ENCODE measurements at places on chromosomes 4 and X.

GRCh38 chr4:22385611-22386011, 130.3 kb downstream of the ADGRA3 start:
- DNase-seq, result no peak

- no peak for DNase-seq
Observed at GRCh38 chrX:10555846-10556245, 64.5 kb downstream of the MID1 start.

DNA sequence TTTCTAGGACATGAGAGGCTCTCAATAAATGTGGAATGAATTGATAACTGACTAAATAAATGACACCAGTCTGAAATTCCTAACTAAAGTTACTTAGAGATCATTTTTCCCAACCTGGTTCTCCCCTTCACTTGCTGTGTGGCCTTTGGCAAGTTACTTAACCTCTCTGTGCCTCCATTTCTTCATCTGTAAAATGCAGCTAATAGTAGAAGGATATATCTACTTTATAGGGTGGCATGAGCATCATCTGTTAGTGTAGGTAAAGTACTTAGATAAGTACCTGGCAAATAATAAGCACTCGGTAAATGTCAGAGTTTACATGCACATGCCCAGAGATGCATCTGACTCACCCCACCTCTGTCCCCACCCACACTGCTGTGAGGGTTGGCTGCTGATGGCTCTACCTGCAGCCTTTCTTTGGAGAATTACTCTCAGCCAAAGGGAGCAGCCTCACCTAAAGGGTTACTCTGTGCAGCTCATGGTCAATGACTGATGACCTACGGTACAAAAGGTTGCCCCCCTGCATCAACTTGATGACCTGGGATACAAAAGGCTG, 139.3 kb downstream of the CHIC2 start:
- no peak for DNase-seq

GRCh38 chr4:37803348-37803973, 23.0 kb upstream of the PGM2 start:
- no peak for DNase-seq

DNA sequence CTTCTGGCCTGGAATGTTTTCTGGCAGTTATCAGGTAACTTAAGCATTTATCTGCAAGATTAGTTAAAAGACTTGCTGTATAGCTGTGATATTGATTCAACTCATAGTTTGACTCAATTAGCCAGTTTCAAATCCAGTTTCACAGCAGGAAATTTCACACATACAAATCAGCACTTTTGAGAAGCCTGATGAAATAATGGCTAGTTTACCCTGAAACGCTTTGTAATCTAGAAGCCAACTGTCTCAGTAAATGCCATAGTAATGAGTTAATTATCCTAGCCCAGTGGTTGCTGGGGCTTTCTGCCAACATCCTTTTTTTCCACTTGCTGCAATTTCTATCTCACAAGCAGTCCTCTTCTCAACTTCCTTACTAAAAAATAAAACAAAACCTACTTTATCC, 53.1 kb downstream of the ARHGEF38 start:
- DNase-seq, result no peak

DNA sequence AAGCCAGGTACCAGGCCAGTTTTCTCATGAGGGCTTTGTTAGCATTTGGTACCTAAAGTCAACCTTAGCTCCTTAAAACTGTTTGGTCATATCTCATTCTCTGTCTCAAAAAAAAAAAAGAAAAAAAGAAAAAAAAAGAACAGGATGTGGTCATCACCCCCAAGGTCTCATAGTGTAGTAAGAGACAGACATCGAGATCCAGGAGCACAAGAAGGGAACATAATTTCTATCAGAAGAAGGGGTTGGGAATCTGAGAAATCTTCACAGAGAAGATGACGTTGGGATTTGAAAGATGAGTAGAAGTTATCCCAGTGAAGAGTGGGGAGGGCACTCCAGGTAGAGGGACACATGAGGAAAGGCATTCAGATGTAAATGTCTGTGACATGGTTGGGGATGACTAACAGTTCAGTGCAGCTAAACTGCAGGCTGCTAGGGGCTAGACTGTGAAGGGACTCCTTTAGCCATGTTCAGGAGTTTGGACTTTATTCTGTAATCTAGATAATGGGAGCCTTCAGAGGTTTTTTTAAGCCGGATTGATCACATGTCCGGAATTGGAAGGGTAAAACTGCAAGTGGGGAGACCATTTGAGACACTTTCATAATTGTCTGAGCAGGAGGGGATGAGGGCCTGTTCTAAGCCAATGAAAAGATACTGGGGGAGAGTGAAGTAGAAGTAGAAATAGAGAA, 26.9 kb upstream of the GJB1 start:
- DNase-seq, result no peak

DNA sequence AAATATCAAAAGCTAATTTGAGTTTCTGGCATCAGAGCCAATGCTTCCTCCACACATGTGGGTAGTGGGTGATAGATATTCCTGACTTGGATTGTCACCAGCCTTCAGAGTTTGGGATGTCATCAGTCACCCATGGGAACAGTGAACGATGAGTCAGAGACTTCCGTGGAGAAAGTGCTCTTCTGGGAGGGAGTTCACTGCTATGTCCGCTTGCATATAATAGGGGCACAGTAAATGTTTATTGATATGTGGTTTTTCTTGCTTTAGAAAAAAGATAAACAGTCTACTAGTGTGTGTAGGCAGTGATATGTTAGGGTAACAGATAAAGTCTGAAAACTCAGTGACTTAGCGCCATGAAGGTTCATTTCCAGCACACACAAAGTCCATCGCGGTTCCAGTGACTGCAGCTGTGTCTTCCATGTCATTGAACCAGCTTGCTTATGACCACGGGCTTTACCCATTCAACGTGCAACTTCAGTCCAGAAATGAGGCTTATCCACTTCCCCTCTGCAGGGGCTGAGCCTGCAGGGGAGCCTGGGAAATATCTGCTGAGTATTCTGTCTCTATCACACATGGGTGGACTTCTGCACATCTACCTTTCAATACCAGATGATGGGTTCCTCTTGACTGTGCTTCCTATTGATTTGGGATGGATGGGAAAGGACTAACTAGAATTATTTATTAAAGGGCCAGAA, 87.7 kb upstream of the WWC2 start:
- DNase-seq, result no peak

GRCh38 chr4:57037982-57038604, 59.4 kb downstream of the POLR2B start:
- DNase-seq, result no peak

DNA sequence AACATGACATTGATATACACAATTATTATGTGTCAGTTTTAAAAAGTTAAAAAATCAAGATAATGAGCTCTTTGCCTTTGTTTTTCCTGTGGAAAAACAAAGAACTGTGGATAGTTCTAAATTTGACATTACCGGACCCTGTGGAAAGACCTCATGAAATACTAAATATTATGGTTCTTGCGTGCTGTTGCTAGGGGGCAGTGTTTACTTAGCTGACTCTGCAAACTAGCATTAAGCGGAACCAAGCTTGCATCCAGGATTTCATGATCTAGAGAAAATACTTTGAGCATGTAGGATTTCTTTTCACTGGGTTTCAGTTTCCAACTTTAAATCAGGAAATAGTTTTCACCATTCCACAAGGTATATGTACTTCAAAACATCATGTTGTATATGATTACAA, 33.6 kb downstream of the CLCN4 start:
- no peak for DNase-seq

GRCh38 chr4:186074189-186074588, 5.2 kb downstream of the TLR3 start:
- DNase-seq, result no peak

- no peak for DNase-seq
Observed at GRCh38 chr4:112519689-112520597, 4.0 kb upstream of the NEUROG2 start.

DNA sequence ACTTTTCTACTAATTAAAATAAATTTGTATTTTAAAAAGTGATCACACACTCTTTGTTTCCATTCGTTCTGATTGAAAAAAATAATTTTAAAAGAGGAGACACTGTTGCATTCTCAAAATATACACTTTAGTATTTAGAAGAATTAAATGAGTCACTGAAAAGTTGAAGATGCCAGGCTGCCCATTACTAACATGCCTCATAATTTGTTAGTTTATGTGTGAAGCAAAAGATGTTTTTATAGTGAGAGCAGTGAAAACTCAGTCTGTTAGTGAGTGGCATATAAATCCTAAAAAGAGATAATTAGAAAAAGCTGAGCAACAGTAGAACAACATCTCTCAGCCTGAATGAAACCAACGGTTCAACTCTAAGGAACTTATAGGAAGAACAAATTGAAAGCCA, 143.4 kb downstream of the CDS1 start:
- DNase-seq, result no peak

DNA sequence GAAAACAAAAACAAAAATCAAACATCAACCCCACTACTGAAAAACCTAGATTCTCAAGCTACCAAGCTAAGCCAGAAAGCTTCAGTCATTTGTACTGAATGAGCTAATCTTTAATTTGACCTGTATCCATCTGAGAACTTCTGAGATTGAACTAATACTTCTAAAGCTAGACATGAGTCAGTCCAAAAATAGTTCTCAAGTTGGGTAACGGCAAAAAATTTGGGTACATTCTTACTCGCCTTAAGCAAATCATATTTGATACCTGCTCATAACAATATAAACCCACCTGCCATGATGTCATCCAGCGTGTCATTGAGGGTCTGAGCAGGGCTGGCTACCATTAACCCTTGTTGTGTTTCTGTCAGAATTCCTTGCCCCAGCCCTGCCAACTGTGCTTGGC, 69.7 kb upstream of the COX18 start:
- no peak for DNase-seq

DNA sequence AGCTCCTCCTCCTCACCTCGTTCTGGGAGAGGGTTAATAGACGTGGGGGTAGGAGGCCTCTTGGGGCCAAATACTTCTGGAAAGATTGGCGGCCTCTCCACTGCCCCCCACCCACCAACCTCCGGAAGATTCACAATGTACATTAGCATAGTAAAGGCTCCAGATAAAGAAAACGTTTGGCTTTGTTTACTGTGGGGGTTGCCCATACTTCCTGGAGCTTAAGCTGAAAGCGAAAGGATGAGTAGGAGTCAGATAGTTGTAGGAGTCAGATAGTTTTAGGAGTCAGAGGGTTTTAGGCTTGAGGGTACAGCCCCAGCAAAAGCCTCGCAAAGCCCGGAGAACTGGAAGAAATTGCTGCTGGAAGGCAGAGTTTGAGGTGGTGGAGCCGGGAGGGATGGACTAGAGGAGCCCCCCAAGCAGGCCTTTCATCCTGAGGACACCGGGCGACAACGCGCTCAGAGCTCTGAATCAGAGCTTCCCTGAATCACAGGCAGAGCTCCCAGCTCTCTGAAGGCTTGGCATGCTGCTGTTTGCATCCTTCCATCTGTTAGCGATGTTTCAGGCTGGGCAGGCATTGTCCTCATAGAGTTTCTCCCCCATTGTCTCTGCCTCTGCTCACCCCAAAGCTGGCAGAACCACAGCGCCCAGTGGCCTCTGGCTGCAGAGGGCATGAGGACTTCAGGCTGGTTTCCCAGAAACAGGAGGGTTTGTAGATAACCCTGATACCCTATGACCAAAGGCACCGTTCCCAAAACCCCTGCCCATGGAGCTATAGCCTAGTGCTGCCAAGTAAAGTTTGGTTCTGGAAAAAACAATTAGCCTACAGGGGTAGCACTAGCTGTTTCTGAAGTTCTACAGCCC, 280.7 kb downstream of the BCOR start:
- DNase-seq, result no peak

DNA sequence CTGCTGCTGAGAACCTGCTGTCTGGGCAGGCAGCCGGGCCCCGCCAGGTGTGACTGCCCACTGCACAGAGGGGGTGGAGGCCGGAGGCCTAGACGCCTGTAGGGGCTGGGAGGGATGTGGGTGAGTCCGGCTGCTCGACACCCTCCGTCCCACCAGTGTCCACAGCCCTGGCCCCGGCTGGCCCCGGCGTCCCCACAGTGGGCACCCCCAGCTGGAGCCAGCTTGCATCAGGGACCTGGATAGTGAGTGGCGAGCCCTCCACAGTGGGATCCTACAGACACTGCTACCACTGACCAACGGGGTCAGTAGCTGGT, 34.7 kb upstream of the SPON2 start:
- no peak for DNase-seq

GRCh38 chrX:79079477-79079876, 65.0 kb upstream of the GPR174 start:
- no peak for DNase-seq

DNA sequence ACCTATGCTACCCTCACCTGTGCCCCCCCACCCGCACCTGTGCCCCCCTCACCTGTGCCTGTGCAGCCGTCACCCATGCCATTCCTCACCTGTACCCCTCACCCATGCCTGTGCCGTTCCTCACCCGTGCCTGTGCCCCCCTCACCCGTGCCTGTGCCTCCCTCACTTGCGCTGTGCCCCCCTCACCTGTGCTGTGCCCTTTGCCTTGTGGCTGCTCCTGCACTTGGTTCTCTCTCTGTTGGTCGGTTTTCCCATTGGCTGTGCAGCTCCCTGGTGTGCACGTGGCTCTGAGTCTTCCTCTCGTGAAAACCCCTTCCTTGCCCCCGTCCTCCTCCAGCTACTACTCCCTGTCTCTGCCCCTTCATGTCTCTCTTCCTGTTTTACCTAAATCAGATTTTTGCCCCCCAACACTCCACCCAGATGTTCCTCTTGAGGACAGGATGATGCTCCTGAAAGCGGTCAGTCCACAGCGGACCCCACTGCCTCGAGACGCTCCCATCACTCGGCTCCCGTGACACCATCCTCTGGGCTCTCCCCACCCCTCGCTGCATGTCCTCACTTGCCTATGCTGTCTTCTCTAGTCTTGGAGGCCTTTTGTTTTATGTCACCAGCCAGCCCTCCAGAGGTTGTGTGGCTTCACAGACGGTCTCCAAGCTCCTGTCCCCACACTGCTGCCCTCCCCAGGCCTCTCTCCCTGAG, 6.8 kb downstream of the MAEA start:
- no peak for DNase-seq

DNA sequence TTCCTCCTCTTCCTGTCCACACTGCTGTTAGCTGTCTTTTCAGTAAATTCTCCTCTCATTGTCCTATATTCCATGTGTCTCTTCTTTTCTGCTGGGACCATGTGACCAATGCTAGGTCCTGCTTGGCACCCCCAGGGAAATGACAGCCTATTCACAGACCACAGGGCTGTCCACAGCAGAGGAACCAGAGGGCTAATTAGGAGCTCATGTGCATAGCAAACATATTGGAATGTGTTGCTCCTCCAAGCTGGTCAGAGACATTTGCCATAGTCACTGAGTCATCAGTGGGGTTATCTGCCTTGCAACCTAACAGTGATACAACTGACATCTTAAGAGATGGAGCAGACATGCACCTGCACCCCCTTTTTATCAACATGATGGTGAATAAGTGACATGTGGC, 67.9 kb upstream of the PUDP start:
- DNase-seq, result no peak

- DNase-seq, result no peak
Observed at GRCh38 chrX:40494005-40494404, 86.8 kb upstream of the ATP6AP2 start.

- DNase-seq, result no peak
Observed at GRCh38 chr4:132709056-132709455, 440.0 kb upstream of the PCDH10 start.

GRCh38 chr4:99356992-99357391, 4.4 kb upstream of the ADH1C start:
- DNase-seq, result no peak

GRCh38 chr4:149264093-149264733, 551.4 kb downstream of the IQCM start:
- DNase-seq, result no peak

GRCh38 chrX:153662266-153662665, 11.3 kb downstream of the PNCK start:
- DNase-seq, result peak; percentile 16

- no peak for DNase-seq
Observed at GRCh38 chrX:87525771-87526229, 8.2 kb downstream of the KLHL4 start.
